ENCODE measurements at places on chromosomes 6 and 20. TPM values are rescaled to one million over a fixed set of nuclear protein-coding genes. Genes with fewer than 3 reads are reported as not detected.
A peak's percentile ranks its signal among the peaks of the same experiment; 100 is the strongest.

ASIP gene
- 3.8 TPM for polyA plus RNA-seq

C20orf141 gene
- not detected for polyA plus RNA-seq

PRR18 gene
- 0.68 TPM for polyA plus RNA-seq

EYS gene
- not detected for polyA plus RNA-seq

MAP7 gene
- polyA plus RNA-seq, result 18.3 TPM

SLC35D3 gene
- 0.04 TPM for polyA plus RNA-seq

WFDC13 gene
- polyA plus RNA-seq, result not detected

SNAP25 gene
- polyA plus RNA-seq, result 2.2 TPM

- DNase-seq, result no peak
Measured at GRCh38 chr6:63556369-63556768, 15.9 kb upstream of the LOC128125822 start.

GRCh38 chr20:31570735-31571617 lies 34.1 kb upstream of the ID1 start:
- DNase-seq, result no peak

DNA sequence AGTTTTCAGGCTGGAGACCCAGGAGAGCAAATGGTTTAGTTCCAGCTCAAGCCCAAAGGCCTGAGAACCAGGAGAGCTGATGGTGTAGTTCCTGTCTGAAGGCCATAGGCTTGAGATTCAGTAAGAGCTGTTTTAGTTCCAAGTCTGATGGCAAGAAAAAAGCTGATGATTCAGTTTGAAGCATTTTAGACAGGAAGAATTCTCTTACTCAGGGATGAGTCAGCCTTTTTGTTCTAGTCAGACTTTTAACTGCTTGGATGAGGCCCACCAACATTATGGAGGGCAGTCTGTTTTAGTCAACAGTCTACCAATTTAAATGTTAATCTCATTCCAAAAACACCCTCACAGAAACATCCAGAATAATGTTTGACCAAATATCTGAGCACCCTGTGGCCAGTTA lies 2.5 kb downstream of the ZSCAN26 start:
- DNase-seq, result no peak

GRCh38 chr6:92111386-92111785 lies 1308.0 kb downstream of the EPHA7 start:
- DNase-seq, result no peak

DNA sequence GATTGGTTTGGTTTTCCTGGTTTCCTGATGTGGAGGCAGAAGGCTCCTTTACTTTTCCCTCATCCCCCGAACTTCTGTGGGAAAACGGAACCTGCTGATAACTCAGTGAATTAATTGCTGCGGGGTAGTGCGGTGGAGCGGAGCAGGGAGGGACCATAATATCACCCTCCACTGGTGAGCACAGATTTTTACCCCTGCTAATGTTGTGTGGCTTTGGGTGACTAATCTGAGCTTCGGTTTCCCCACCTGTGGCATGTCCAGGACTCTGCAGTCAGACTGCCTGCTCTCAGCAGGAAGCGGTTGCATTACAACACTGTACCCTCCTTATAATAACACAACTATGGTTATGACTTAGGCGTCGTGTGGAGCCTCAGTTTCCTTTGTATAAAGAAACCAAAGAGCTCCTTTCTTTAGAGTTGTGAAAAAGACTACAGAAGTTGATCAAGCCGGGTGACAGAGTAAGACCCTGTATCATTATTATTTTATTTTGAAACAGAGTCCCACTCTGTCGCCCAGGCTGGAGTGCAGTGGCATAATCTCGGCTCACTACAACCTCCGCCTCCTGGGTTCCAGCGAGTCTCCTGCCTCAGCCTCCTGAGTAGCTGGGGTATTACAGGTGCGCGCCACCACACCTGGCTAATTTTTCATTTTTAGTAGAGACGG lies 2.2 kb upstream of the ID1 start:
- DNase-seq, result peak; percentile 63

DNA sequence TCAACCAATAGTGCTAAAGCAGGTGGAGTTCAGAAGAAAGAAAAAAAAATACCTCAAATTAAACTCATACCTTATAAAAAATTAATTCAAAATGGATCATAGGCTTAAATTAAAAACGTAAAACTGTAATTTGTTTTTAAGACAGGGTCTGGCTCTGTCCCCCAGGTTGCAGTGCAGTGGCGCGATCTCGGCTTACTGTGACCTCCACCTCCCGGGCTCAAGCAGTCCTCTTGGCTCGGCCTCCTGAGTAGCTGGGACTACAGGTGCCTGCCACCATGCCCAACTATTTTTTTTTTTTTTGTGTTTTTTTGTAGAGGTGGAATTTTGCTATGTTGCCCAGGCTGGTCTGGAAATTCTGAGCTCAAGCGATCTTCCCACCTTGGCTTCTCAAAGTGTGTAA lies 111.6 kb downstream of the HDGFL1 start:
- no peak for DNase-seq

- peak; percentile 90 for DNase-seq
Measured at GRCh38 chr6:47047479-47048407, 5.6 kb upstream of the ADGRF1 start.

- DNase-seq, result peak; percentile 42
Measured at GRCh38 chr6:26235302-26235670, 129.7 kb upstream of the BTN3A2 start.

GRCh38 chr20:5448449-5449118 lies 131.8 kb upstream of the PROKR2 start:
- DNase-seq, result peak; percentile 59

DNA sequence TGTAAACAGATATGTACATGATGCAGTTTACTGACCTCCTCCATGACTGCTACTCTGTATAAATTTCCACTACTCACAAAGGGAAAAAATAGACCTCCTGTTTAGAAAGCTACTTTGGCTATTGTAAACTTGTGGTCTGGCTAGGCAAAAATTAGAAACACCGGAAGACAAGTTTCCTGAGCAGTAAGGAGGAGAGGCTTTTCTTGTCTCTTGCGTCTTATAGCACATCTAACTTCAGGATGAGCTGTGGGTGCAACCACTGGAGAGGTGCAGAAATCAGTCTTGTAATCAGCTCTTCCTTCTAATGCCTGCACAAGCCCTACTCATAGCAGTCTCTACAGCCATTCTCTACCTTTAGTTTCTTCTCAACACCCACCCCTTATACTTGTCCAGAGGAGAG lies 296.5 kb upstream of the SLC35B3 start:
- DNase-seq, result no peak

DNA sequence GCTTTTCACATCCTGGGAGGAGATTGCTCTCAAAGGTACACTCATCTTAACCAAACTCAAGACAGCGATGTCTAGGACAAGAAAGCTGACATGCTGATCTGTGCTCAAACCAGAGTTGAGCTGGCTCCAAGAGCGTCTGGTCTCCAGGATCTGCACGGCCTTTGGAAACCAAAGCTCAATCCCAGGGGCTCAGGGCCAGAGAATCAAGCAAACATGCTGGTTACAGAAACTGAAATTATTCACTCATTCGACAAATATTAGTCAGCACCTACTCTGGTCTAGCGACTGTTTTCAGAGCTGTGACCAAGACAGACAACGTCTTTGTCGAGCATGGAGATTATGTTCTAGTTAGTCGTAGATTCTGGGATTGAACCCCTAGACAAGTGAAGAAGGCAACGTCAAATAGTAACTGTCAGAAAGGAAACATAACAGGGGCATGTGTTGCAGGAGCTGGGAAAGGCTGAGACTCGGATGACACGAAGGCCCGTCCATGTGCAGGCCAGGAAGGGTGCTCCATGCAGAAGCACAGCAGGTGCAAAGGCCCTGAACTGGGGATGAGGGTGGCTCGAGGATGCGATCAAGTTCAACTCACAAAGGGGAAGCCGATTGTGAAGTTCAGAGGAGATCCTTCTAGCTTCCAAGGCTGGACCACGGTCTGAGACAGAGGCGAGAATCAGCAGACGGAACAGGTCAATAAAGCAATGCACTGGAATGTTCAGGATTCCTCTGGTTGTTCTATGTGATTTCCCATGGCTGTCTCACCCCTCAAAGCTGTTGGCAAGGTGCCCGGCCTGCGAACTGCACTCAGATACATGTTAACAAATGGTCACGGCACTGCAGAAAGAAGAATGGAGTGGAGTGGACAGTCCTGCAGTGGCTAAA lies 12.5 kb upstream of the PCK1 start:
- DNase-seq, result no peak

Measured in small intestine (tissue), 16 donors.